ENCODE measurements at places on chromosomes 4 and X.

DNA sequence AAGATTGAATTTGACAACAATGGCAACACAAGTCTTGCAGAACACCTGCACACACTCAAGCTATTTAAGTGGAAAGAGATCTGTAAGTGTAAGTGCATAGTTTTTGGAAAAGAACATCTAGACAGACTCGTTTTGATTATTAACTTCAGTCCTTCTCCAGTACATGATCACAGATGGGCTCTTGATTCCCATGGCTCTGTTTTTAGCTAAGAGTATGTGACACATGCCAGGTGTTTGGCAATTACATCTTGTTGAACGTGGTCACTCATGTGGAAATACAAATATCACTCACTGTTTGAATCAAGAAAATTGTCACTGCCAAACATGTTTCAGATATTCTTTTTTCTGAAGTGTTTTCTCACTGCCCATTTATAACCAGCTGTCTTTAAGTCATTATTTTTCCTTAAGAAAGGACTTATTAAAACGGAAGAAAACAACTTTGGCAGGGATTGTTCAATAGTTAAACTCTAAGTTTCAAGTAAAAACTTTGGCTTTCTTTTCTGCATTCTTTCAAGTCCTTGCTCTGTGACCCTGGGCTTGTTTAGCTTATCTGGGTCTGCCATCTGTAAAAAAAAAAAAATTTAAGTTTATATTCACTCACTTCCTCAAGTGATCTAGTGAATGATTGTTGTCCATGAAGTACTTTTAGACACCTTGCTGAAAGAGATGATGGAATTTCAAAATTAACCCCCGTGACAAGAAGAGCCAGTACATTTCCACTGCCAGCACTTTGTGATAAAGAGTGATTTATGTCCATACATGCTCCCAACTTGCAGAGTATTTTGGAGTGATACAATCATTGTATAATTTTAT is 125.4 kb downstream of the ATXN3L start:
- no peak for DNase-seq

GRCh38 chrX:70826715-70827114 is 81.8 kb downstream of the TEX11 start:
- no peak for DNase-seq

GRCh38 chrX:70549429-70549828 is 104.8 kb downstream of the DLG3 start:
- DNase-seq: no peak

- no peak for DNase-seq
Measured at GRCh38 chr4:8582436-8582835, 2.2 kb downstream of the GPR78 start.

- no peak for DNase-seq
Measured at GRCh38 chr4:70544279-70544868, 26.0 kb downstream of the AMTN start.

DNA sequence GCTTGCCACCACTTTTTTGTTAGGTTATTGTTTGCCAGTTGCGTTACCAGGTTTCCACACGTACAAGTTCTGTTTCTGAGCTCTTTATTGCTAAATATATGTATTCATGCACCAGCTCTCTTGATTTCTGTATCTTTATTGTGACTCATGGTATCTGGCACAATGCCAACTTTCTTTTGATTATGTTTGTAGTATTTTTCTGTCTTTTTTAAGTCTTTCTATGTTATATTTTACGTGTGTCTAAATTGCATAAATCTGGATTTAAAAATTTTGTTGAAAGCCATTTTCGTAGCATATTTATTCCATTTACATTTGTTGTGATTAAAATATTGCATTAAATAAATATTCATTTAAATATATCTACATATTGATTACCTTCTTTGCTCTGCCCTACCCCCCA is 73.8 kb downstream of the KDM6A start:
- no peak for DNase-seq

DNA sequence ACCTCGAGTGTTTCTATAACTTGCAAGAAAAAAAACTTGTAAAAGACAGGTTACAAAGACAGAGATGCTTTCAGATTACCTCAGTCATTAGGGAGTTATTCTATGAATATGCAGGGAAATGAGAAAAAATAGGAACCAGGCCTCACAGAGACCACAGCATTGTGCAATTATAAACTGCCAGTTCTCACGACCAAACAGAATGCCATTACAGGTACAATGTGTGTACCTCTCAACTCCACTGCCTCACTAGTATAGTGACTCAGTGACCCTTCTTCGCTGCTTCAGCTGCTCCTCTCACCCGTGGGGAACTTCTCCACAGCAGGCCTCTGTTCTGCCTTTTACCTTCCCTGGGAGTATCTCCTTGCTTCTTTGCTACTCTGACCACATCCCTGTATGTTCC is 2.3 kb upstream of the HTATSF1 start:
- no peak for DNase-seq

DNA sequence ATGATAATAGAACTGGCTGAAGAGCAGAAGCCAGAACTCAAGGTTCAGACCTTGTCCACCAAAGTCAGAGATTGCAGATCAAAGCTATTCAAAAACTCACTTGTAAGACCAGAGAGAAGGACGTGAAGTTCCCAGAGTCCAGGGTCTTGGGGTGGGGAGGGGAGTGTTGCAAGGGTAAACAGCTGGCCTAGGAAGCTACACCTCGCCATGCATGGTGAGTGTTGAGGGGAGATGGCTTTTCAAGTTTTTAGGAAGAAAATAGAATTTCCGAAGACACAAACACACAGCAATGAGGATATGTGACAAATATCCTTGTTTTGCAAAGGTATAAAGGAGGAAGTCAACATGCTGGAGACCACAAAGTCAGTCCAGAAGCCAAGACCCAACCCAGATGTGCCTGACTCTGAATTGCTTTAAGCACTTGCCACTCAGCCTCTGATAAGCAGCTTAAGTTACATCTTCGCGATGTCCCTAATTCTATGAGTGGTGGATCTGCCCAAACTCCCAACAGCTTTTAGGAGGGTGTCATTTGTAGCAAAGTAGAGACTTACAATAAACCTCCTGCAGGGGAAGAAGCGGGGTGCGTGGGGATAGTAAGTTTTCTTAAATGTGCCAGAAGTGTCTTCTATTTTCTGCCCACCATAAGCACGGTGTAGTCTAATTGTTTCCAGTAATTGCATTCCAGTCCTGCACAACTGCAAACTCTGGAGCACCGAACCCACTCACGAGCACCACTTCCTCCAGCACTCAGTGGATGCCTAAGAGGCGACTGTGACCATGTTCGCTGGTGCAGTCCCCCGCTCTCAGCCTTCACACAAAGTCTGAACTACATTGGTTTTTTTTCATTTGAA is 26.5 kb downstream of the HAND2 start:
- no peak for DNase-seq

GRCh38 chr4:133493776-133494175 is 344.7 kb downstream of the PCDH10 start:
- DNase-seq: no peak

DNA sequence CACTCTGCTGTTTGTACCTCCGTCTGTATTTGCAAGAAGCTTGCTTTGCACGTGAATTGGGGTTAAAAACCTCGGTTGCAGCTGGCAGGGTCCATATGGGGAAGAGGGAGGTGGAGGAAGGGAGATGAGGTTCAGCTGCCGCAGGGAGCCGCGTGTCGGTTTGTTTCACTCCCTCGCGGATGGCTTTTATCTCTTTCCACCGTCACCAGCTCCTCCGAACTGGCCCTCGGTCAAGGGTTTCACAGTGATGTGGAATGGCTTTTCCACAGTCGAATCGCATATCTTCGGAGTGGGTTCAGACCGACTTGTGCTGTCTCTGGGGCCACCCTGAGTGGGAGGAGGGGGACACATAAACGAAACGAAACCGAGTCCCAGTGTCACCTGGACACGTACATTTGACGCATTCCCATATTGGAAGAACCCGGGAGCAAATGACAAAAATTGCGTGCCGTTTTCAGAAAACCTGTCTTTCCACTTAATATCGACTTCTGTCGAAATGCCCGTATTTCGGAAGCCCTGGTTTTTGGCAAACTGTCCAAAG is 929 bp downstream of the ZBTB33 start:
- DNase-seq: no peak

GRCh38 chrX:110759785-110760184 is 35.8 kb downstream of the CHRDL1 start:
- no peak for DNase-seq

DNA sequence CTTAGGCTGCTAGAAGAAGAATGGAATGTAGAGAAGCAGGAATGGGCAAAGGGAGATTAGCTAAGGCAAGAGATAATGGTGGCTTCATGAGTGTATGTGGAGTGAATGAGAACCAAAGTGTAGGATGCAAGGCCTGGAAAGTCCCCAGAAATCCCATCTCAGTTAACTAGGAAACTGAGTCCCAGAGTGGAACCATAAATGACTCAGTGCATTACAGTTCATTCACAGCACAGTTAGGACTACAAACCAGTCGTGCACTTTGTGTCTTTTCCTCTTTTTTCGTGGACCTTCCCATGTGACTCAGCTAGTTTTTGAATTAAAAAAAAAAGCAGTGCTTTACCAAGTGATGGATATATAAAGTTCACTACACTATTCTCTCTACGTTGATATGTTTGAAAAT is 27.7 kb upstream of the REST start:
- no peak for DNase-seq

- no peak for DNase-seq
Measured at GRCh38 chrX:115366535-115366934, 77.0 kb downstream of the LUZP4 start.

DNA sequence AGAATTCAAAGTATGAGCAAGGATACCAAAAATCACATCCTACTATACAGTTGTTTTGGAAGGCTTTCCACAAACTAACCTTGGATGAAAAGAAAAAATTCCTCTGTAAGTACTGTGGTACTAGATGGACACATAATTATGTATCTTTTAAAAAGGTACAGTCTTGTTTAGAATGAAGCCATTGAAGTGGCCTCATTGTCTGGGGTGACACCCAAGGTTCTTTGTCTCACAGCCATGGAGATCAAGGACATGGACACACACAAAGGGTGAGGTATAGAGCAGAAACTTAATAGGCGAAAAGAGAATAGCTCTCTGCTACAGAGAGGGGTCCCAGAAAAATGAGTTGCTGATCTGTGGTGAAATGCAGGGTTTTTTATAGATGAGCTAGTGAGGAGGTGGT is 16.8 kb upstream of the HERC5 start:
- no peak for DNase-seq

DNA sequence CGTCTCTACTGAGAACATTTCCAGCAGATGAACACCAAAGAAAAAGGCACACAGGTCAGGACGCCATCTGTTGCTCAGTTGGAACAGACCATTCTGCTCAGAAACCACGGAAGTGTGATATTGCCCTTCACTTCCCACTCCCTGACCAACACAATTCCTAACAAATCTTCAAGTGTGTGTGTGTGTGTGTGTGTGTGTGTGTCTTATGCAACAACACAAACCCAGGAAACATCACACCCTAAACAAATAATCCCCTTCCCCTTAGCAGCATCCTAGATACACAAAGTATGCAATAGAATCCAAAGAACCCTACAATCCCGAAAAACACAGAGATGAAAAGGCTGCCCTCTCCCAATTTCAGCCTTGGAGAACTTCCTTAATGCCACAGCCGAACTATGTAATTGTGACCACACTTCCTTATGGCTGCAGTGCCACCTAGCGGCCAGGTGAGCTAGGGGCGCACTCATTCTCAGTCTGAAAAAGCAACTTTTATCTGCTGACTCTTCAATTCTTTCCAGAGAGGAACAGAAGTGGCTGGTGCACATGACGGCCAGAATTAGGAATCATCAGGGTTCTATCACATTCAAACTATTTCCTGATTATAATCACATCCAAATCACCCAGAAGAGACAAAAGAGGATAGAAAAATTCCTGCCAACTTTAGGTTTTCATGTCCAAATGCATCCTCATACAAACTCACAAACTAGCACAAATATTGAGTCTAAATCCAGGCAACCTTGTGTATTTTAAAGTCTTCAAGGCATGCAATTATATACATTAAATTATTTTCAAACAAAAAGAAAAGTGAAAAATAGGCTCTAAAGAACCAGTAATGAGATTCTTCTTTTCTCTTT is 164.9 kb downstream of the DHX15 start:
- peak; percentile 71 for DNase-seq

DNA sequence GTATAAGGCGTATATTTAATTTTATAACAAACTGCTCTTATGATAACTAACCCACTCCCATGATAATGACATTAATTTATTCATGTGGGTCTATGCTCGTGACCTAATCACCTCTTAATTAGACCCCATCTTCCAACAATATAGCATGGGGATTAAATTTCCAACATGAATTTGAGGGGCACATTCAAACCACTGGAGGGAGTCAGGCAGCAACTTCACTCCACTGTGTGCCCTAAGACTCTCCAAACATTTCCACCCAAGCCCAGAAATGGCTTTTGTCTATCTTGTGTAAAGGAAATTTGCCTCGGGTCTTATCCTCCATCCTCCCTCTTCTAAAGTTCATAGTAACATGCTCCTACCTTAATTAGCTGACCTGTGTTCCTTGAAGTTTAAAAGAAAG is 616.1 kb upstream of the CPEB2 start:
- DNase-seq: no peak

DNA sequence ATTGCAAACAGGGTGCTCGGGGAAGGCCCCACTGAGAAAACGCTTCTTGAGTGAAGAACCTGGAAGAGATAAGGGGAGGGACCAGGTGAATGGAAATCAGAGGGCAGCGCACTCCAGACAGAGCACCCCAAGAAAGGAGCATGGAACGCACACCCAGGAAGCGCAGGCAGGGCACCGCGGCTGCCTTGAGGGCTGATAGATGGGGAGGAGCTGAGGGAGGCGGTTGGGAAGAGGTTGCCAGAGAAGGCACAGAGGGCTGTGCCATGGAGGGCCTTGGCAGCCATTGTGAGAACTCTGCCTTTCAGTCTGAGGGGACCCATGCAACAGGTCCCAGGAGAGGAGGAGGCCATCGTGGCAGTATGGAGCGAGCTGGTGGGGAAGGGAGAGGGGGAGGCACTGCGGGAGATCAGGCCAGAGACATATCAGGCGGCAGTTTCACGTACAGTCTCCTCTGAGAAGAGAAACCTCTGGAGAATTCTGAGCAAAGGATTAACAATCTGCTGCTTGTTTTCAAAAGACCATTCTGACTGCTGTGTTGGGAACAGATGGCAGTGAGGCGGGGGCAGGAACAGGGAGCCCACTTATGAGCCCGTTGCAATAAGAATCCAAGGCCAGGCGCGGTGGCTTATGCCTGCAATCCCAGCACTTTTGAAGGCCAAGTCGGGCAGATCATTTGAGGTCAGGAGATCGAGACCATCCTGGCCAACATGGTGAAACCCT is 83.7 kb downstream of the PCYT1B start:
- DNase-seq: no peak

- DNase-seq: no peak
Measured at GRCh38 chrX:103405009-103405333, 28.6 kb downstream of the BEX3 start.

- no peak for DNase-seq
Measured at GRCh38 chr4:174152717-174153466, 130.6 kb downstream of the FBXO8 start.

DNA sequence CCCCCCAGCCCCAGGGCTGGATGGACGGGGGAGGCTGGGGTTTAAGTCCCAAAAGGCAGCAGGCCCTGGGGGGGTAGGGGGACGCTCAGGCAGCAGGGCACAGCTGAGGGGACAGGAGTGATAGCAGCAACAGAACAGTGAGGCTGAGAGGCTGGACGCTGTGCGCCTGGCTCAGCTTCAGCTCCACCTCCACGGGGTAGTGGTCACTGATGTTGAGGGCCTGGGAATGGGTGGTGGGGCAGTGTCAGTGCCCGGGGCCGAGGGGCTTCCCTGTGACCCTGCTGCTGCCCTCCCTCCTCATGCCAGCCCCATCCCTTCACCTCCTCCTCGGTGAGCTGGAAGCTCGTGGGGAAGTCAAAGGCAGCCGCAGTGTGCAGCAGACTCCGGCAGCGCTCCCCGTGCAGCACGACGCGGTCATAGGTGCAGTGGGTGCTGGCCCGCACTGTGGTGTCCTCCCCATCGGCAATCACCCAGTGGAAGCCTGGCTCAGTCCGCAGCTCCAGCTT is 4.5 kb downstream of the RPL10 start:
- no peak for DNase-seq

- DNase-seq: no peak
Measured at GRCh38 chr4:69056921-69057550, 39.2 kb upstream of the UGT2B7 start.

Measured in stimulated activated CD4-positive, alpha-beta T cell treated with anti-CD3 and anti-CD28 coated beads, Interleukin-4, amount 100 ng/mL, for 4 hours (primary cell).